T follicular helper cell (primary cell): ENCODE measurements at places on chromosomes 12 and 14.

DNA sequence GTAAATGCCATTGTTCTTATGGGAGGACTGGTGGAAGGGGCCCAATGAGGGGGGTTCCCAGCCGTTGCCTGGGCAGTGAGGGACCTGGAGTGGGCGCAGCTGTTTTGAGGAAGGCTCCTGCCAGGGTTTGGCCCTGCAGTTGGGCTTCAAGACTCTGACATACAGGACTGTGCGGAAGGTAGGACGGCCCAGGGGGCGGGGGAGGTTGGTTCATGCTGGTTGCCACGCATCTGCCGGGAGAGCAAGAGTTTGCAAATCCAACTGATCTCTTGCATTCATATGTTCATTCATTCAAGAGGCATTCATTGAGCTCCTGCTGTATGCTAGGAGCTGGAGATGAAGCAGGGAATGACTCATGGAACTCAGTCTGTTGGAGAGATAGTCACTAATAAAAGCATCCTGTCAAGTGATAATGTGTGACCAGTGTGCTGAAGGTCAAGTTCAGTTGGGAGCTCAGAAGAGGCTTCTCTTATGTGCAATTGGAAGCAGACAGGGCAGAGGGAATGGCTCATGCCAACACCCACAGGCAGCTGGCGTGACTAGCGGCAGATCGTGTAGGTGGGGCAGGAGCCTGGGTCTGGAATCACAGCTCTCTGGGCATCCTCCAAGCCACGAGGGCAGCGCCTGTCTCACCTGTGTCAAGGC is 7.8 kb downstream of the SH2B3 start:
- DNase-seq: no peak

- DNase-seq: no peak
Observed at GRCh38 chr14:47332106-47332505, 343.3 kb downstream of the MDGA2 start.

DNA sequence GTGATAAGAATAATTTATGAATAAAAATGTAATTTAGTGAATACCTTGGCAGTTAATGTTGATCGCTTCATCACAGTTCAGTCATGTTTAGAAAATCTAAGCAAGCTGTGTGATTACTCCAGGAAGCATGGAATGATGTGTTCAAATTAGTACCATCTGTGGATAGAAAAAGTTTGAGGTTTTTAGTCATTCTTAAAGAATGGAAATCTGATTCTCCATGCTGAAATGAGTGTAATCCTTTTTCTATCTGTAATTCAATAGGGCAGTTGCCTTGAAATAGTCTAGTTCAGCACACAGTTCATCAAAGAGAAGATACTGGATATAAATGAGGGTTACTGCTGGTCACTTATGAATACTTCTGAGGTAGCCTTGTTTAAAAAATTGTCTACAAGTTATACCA is 127.2 kb upstream of the MYF6 start:
- no peak for DNase-seq

- DNase-seq: no peak
Observed at GRCh38 chr12:56208006-56208405, 13.7 kb downstream of the RNF41 start.

DNA sequence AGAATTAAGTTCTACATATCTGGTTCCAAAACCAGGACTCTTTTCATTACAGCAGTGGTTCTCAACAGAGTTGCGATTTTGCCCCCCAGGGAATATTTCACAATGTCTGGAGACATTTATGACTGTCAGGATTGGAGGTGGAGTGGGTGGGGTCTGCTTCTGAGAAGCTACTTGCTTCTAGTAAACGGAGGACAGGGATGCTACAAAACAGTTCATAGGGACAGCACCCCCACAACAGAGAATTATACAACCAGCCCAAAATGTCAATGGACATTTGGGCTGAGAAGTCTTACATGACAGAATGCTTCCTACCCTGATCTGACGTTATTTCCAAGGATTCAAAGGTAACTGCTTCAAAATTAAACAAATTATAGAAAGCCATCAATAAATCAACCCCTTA is 739 bp upstream of the SPATA7 start:
- DNase-seq: no peak

- no peak for DNase-seq
Observed at GRCh38 chr12:50297027-50297426, 13.7 kb upstream of the LIMA1 start.

GRCh38 chr12:89750389-89751351 is 42.0 kb upstream of the ATP2B1 start:
- DNase-seq: no peak

GRCh38 chr12:90280033-90280432 is 571.4 kb upstream of the ATP2B1 start:
- DNase-seq: no peak

- no peak for DNase-seq
Observed at GRCh38 chr12:48445538-48445937, 26.8 kb upstream of the ANP32D start.

DNA sequence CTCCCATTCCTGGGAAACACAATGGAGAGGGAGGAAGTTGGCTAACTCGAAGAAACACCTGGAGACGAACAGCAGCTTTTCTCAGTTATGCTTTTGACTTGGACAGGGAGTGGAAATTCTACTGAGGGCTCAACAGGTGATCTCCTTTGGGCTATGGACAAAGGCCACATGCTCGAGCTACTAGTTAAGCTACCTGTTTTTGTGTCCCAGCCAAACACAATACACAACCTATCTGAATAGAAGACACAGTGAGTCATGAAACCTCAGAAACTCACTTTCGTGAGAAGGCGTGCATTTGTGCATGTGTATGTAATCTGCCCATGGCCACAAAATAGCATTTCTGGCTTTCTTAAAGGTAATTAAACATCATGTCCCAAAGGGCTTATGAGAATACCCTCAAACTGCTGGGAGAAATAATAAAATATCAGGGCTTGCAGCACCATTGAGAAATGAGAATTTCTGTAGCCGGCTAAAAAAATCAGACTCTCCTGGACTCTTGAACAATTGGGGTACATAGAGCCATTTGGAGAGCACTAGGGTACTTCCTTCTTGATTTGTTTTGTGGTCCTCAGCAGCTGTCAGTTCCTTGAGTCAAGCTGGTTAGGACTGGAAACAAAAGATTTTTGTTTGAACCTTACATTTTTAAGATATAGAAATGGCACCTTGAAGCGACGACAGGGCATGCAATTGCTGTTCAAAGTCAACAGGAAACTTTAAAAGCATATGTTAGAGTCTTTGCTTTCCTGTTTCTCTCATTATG is 85.5 kb upstream of the PTHLH start:
- DNase-seq: no peak

DNA sequence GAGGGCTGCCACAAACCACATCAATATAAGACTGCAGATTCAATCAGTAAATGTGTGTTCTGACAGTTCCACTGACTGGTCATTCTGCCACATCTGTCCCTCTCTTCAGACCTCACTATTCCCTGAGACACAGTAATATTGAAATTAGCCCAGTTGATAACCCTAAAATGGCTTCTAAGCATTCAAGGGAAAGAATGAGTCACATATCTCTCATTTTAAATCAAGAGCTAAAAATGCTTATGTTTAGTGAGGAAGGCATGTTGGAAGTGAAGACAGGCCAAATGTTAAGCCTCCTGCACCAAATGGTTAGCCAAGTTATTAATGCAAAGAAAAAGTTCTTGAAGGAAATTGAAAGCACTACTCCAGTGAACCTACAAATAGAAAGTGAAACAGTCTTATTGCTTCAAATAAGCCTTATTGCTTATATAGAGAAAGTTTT is 24.5 kb upstream of the KIF21A start:
- no peak for DNase-seq
